Activated CD4-positive, alpha-beta T cell treated with anti-CD3 and anti-CD28 coated beads, Interleukin-2, Interleukin-6, amounts not matched to agents 100 ng/mL and 50 ng/mL, durations not matched to agents 16 hours and 8 hours (primary cell): ENCODE measurements at places on chromosomes 12 and 14.
A peak's percentile ranks its signal among the peaks of the same experiment; 100 is the strongest.

DNA sequence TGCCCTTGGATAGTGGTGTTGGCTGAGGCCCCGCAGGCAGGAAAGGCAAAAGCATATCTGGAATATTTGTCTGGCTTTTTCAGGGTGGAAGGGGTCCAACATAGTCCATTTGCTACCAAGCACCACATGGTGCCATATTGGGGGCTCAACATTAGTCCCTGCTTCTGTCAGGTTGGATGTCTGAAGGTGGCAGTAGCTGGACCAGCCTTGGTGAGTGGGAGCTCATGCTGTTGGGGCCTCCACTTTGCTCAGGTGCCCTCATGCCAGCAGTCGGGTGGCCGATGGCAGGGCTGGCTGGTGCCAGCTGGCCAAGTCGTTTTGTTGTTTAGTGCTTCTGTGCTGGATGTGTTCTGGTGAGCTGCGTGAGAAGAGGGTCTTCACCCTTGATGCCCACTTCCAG, 135.3 kb downstream of the PAPOLA start:
- no peak for DNase-seq

DNA sequence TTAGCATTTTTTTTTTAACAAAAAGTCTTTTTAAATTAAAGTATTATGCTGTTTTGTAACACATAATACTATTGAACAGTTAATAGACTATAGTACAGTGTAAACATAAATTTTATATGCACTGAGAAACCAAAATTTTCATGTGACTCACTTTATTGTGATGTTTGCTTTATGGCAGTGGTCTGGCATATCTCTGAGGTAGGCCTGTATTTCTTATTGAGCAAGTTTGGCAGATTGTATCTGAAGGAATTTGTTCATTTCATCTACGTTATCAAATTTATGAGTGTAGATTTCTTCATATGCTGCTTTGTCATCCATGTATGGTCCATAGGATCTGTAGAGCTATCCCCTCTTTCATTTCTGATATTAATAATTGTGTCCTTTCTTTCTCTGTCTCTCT, 78.8 kb upstream of the PDE3A start:
- no peak for DNase-seq

DNA sequence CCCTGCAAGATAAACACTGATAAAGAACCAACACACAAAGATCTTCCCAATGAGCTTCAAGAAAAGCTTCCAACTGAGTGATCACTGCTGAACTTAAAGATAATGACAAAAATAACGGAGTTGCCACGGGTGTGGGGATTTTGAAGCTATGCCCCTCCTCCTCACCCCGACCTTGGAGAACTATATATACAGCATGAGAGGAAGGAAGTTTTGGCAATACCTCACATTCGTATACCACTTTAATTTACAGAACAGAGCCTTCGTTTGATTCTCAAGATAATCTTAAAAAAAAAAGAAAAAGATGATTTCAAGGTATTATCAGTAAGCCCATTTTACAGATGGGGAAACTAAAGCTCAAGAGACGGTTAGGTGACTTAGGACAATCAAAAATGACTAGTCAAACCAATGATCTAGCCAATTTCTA, 715 bp downstream of the NEK9 start:
- peak; percentile 31 for DNase-seq

DNA sequence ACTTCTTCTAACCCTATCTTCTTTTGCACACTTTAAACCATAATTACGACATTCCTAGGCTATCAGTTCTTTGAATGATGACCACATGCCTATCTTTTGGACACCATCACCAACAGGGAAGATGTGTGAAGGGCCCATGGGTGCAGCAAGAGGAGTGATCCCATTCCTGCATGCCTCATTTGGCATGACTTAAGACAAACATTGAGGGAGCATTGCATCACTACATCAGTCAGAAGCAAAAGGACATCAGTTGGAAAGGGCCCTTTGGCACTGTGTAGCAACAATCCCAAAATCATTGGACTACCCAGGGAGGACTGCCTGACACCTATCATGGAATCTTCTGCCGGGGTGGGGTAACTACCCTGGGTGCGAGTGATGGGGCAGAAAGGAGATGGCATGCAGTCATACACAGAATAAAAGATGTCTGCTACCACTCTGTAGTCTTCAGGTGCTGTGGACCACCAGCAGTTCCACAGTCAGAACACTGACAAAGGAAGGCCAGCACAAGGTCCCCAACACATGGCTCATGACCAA, 10.7 kb upstream of the TMBIM6 start:
- DNase-seq: no peak

DNA sequence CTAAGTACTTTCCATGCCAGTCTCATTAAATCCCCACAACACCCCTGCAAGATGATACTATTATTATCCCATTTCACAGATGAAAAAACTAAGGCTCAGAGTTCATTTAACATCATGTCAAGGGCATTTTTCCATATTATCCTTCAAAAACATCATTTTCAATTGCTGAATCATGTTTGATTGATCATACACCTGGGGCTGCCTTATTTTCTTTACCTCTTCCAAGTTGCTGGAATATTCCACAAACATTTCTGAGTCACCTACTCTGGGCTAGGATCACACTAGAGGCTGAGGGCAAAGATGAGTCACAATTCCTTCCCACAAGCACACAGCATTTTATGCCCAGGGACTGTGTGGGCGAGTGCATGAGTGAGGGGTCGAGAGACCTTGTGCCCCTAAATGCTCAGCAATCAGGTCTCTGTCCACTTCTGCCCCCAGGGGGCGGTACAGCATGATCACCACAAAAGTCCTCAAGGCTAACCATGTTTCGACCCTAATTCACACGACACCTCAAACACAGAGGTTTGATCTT, 14.1 kb upstream of the TMEM119 start:
- DNase-seq: peak; percentile 59

- DNase-seq: no peak
These were observed 149.5 kb downstream of the ETV6 start for GRCh38 chr12:11798856-11799501.

GRCh38 chr14:23378612-23379220, 1.9 kb downstream of the CMTM5 start:
- DNase-seq: no peak

DNA sequence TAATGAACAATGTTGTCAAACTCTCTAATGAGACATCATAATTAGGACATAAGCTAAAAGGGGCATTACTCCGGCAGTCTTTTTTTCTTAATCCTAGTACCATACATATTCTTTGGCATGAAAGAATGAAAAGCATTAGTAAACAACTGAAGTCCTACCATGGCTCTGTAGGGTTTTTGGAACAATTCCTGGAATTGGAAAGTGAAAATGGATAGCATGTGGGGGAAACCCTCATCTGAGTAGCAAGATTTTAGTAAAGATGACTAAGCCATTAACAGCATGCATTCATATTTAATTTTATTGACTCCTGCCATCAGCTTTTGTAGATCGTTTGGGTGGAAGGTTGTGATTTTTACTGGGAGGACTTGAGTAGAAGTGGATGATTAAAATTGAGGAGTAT, 216.2 kb upstream of the PDZRN4 start:
- DNase-seq: no peak

- no peak for DNase-seq
These were observed 213.7 kb upstream of the NPAS3 start for GRCh38 chr14:32724867-32725471.

DNA sequence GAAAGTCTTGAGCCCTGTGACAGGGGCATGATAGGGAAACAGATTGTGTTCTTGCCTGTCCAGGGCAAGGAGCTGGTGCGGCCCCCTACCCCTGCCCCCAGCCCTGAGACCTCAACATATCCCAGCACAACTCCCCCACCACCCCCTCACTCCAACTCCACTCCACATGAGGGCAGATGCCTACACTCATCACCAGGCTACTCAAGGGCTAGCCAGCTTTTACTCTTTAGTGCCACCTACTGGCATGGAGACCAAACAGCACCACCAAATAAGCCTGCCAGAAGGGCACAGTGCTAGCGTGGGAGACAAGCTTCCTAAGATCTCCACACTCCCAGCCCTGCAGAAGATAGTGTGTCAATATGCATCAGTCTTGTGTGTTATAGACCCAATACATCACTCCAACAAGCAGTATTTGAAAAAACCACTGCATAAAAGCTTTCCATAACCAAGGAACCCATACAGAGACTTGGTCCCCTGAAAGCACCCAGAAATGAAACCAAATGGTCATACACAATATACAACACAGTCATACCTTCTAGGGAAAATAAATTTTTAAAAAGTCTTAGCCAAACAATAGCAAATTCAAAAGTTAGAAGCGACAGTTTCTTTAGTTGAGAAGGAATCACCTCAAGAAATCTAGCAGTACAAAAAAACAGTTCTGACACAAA, 154.4 kb downstream of the KCNK10 start:
- peak; percentile 72 for DNase-seq

DNA sequence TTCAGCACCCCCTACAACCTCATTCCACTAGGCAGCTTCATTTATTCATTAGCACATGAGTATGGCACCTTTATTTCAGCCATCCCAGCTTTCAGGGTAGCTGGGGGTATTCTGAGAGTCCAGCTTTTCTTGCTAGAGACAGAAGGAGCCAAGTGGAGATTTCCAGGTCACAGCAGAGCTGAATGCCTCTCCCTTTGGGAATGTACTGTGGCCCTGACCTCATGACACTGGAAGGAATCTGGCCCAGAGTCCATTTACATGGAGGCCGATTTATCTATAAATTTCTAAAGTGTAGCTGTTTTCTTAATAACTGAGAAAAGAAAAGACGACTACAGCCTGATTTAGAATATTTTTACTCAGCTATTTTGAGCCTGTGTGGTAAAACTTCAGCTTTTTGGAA, 47.2 kb upstream of the JDP2 start:
- no peak for DNase-seq

DNA sequence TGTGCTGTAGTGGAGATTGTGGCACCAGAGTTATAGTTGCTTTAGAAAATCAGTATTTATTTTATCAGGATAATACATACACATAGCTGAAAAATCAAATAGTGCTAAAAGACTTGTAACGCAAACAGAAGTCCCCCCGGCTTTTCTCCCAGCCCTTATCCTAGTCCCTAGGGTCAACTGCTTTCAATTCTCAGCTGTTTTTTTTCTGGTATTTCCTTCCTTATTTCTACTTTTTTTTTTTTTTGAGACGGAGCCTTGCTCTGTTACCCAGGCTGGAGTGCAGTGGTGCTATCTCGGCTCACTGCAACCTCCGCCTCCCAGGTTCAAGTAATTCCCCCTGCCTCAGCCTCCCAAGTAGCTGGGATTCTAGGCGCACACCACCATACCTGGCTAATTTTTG, 8.4 kb upstream of the CTDSP2 start:
- DNase-seq: no peak

DNA sequence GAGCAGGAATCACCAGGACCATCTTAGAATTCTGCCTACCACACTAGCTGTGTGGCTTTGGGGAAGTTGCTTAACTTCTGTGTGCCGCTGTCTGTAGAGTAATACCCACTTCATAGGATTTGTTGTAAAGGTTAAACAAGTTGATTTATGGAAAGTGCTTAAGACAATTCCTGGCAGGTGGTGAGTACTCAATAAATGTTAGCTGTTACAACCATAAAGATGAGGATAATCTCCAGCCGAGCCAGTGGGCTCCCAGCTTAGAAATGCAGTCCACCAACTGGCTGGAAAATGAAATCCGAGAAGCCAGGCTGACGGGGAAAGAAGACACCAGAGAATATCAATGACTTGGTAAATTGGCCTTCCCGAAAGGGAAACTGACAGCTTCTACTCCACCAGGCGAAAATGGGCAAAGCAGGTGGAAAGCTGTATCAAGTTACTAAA, 173.5 kb downstream of the CHST11 start:
- no peak for DNase-seq

DNA sequence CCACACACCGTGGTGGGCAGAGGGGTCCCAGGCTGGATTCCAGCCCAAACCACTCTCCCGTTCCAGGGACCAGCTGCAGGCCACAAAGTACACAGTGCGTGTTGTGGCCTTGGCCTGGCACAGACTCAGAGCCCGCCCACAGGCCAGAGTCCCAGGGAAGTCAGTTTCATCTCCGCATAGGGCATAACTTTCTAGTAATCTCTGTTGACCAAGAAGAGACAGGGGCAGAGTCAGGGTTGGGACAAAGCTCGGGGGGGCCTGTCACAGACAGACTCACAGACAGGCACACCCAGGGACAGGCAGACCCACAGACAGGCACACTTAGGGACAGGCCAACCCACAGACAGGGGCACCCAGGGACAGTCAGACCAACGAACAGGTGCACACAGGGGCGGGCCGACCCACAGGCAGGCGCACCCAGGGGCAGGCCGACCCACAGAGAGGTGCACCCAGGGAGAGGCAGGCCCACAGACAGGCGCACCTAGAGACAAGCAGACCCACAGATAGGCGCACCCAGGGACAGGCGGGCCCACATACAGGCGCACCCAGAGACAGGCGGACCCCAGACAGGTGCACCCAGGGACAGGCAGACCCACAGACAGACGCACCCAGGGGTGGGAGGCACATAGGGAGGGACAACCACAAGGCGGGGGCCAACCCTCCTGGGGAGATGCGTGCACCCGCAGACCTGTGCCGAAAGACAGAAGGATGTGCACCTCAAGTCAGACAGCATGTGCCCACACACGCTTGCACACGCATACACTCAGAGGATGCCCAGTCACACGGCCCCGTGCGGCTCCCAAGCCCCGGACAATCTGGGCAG, 323.3 kb upstream of the RTL1 start:
- no peak for DNase-seq

DNA sequence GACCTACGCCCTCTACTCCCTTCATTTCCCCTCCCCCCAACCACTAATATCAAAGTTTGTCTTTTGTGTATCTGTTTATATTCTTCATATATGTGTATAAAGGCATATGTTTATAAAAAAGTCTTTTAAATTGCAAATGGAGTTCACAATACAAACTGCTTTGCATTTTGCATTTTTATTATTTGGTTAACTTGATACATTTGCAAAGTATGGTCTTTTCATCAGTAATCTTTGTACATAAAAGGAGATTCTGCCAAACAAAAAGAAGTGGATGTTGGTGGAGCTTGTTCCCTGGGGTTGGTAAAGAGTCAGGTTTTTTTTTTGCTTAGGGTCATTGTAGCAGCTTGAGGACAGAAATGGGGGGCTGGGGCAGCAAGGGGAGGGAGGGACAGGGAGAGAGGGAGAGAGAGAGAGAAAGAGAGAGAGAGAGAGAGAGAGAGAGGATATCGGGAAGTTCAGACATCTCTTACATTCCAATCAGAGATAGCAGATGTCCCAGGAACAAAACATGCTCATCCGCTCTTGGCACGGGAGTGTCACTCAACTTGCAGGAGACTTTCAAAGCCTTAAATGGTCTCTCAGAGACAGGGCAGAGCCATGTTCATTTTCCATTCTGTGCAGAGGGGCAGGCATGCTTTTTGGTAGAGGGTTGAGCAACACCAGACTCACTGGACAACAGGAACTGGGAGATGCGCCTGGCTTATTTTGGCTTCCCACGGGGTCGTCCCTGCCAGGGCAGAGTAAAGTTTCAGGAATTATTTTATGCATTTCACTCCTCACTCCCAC, 44.8 kb upstream of the TBX5 start:
- no peak for DNase-seq
